Posterior vena cava (tissue), 2 donors: ENCODE measurements at places on chromosomes 12 and 14. TPM values are rescaled to one million over a fixed set of nuclear protein-coding genes. Genes with fewer than 3 reads are reported as not detected.

DNA sequence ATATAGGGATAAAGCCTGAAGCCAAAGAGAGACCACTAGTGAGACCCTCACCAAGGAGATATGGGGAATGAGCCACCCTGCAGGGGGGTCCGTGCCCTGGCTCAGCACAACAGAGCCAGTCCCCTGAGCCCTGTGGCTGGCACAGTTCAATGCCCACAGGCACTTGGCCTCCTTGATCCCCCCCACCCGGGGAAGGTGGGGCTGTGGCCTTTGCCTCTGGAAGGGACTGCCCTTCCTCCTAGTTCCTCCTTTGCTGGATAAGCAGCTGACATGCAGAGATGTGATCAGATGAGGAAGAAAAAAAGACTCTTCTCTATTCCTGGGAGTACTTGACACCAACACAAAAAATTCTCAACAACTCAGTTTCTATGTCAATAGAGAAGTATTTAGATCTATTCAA, 19.9 kb downstream of the TTC7B start:
- DNase-seq, result no peak

DNA sequence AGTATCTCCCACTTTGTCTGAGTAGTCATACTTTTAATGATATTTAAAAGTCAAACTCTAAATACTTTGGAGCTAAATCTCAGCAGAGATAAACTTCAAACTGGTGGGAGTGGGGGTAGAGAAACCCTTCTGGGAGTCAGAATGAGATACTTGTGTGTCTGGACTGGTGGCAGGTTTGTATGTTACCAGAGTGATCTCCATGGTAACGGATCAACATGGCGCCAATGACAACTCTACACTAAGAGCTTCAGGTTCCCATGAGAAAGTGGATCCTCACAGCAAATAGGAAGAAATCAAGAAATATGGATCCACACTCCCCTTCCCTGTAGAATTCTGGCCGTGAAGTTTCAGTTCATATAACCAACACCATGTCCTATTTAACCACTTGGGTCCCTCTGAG, 121.9 kb downstream of the ETV6 start:
- no peak for DNase-seq

DNA sequence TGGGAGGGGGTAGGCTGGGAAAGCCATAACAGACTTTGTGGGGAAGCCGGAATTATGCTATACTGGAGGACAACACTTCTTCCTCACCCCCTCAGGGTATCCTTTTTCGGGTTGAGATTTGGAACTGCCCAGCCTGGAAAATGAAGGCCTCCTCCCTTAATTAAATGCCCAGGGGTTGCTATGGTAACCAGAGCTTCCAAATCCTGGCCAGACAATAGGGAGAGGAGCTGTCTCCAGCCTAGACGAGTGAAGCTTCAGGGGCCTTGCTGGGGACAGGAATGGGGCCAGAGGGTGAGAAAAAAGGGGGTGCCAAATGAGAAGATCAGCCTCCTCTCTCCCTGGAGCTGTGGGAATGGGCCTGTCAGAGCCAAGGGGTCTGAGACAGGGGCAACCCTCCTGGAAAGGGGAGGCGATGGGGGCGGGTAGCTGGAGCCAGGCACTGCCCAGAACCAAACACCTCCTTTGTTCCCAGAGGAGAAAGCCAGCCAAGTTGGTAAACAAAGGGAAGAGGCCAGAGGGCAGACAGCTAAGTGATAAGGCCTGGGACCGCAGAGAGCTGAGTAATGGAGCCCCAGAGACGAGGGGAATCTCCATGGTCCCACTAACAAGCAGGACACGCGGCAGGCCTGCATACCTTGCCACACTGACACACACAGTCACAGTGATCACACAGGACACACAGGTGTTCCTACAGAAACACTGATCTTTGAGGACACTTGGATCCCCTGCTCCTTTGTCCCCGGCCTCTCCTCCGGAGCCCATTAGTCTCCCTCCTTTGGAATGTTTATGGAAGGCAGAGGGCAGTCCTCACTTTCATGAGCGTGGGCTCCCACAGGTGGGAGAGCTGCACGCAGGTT, 17.9 kb upstream of the RND1 start:
- peak; percentile 44 for DNase-seq

- DNase-seq, result no peak
Observed at GRCh38 chr12:70646850-70647249, 9.6 kb upstream of the PTPRB start.

- DNase-seq, result no peak
Observed at GRCh38 chr14:78022059-78022458, 148.1 kb upstream of the NRXN3 start.

DNA sequence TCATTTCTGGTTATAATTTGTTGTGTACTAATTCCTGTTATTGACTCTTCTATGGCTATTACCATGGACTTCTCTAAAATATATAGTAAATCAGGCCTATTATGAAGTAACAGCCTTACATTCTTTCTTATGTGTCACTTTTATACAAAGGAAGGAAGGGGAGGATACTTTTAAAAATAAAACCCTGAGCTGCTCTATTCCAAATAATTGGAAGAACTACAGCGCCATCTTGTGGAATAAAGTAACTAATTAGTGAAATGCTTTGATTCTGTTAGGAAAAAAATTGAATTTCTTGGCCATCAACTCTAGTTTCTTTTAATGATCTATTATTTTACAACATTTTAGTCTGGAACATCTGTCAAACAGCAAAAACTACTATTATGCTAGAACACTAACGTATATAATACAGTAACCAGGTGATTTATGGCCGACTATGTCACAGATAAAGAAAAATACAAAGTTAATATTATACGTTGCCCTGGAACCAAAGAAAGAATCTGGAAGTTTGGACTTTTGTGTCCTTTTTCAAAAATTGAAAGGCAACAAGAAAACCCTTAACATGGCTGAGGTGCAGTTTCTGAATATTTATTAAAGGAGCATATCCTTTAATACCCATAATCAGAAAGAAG, 55.0 kb upstream of the NELL2 start:
- no peak for DNase-seq

DNA sequence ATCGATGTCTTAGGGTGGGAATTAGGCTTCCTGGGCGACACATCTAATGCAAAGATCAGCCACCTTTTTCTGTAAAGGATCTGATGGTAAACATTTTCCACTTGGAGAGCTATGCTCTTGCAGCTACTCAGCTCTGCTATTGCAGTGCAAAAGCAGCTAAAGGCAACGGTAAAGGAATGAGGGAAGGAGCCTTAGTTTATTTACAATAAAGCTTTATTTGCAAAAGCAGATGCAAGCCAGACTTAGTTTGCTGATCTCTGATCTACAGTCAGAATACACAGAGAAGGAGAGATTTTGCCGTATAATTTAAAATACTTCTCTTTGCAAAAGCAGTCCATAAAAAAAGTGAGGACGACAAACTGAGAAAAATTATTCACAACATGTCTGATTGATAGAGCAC, 3.2 kb downstream of the TCL1B start:
- no peak for DNase-seq

- no peak for DNase-seq
Observed at GRCh38 chr12:32400866-32401265, 1.5 kb downstream of the FGD4 start.

DNA sequence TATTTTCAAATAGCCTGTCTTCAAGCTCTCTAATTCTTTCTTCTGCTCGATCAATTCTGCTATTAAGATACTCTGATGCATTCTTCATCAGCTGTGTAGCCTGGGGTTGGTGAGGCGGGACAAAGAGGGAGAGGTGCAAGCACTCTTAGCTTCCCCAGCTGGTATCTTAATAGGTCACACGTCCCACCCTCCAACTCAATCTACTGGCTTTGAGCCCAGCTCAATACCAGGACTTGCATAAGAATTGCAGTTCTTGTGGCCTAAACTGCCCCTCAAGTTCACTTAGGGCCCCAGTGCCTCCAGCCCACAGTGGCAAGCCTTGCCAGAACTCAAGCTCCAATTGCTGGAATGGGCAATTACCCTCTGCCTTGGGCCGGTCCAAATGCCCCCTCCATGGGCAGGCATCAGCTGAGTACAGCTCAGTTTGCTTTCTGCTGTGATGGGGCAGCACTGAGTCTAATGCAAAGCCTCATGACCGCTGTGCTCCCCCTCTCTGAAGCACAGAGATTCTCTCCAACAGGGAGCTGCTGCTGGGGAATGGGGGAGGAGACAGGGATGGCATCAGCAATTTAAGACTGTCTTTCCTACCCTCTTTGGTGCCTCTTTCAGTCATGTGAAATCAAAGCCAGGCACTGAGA, 5.6 kb upstream of the SPATA7 start:
- no peak for DNase-seq

DNA sequence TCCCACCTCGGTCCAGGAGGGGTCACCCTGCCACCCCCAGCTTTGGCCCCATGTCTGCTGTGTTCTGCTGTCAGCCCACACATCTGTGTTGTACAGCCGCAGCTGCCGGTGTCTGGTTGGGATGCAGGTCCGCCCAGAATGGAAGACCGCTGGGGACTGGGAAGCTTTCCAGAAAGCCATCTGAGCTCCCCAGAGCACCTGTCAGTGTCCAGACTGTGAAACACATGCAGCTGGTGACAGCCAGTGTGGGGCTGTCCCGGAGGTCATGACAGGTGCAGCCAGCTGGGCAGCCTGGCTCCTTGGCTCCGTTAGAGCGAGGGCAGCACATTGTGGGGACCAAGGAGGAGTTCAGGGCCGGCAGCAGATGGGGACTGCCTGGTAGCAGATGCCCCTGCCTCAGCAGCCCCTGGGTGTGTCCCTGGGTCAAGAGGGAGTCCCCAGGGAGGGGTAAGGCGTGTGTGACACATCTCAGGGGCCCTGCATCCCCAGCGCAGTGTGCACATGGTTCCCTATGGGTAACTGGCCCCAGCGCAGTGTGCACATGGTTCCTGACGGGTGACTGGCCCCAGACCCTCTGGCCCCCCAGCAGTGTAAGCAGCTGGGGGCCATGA, 16.4 kb downstream of the CEP170B start:
- DNase-seq, result no peak

- DNase-seq, result no peak
Observed at GRCh38 chr14:67749341-67750084, 47.8 kb downstream of the RDH12 start.

- peak; percentile 79 for DNase-seq
Observed at GRCh38 chr12:40152783-40153383, 47.0 kb upstream of the SLC2A13 start.

MUCL1 gene
- total RNA-seq, result not detected

ANG gene
- 18.0 TPM for total RNA-seq

OR4K13 gene
- total RNA-seq, result not detected

CNTN1 gene
- 20.4 TPM for total RNA-seq

TMPRSS12 gene
- total RNA-seq, result not detected
